ENCODE measurements at places on chromosomes 16 and 17.
A peak's percentile ranks its signal among the peaks of the same experiment; 100 is the strongest.

GRCh38 chr16:8867216-8867931 is 1.4 kb downstream of the CARHSP1 start:
- peak; percentile 73 for DNase-seq

GRCh38 chr16:23145608-23146007 is 3.6 kb downstream of the USP31 start:
- no peak for DNase-seq

DNA sequence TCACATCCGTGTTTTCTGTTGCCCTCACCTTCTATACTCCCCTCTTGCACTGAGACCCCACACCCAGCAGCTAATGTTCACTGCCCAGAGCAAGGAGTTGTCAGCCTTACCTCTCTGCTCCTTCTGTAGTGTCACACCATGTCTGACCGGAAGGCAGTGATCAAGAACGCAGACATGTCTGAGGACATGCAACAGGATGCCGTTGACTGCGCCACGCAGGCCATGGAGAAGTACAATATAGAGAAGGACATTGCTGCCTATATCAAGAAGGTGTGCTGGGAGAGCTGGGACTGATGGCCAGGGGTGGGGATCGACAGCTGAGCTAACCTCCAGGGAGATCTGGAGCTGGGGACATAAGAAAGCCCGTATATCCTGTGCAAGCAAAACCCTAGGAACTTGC is 3.7 kb downstream of the DYNLL2 start:
- DNase-seq: no peak

GRCh38 chr16:15972046-15972868 is 22.8 kb downstream of the ABCC1 start:
- no peak for DNase-seq

GRCh38 chr17:27413315-27413714 is 42.9 kb upstream of the KSR1 start:
- no peak for DNase-seq

DNA sequence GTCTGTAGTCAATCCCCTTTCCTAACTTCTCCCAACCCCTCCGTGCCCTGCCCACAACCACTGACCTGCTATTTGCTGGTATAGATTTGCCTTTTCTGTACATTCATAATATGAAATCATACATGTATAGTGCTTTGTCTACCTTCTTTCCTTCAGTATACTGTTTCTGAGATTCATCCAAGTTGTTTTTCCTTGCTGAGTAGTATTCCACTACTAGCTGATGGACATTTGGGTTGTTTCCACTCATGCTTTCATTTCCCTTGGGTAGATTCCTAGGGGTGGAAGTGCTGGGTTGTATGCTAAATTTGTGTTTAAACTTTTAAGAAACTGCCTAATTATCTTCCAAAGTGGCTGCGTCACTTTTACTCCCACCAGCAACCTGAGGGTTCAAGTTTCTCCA is 27.7 kb downstream of the CSNK2A2 start:
- DNase-seq: no peak

GRCh38 chr17:56465886-56466285 is 127.6 kb upstream of the NOG start:
- DNase-seq: no peak

DNA sequence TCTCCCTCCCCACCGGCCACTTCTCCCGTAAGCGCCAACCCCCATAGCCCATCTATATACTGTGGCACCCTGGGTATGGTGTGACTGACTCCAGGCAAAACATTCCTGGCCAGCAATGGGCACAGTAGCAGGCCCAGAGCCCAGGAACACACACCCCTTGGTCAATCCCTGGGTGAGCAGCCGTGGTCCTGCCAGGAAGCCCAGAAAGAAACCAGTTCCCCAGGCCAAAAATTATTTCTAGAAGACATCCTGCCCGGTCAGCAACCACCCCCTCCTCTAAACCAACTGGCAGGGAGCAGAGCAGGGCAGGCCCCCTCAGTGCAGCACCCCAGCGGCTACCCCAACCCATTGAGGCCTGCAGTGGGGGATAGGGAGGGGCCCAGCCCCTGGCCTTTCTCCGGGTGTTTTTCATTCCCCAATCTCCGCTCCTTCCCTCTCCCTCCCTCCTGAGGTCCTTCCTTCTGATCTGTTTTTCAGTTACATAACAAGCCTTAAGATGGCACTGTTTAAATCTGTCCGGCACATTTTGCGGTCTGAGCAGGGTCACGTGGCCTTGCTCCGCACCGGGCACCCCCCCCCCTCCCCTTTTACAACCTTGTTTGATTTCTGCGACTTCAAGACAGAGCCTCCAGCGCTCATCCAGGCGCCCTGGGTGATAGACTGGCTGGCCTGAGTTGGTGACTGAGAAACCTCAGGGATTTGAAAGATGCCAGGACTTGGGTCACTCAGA is 2.0 kb downstream of the NPTX1 start:
- no peak for DNase-seq
